ENCODE measurements at places on chromosomes 4 and X.

DNA sequence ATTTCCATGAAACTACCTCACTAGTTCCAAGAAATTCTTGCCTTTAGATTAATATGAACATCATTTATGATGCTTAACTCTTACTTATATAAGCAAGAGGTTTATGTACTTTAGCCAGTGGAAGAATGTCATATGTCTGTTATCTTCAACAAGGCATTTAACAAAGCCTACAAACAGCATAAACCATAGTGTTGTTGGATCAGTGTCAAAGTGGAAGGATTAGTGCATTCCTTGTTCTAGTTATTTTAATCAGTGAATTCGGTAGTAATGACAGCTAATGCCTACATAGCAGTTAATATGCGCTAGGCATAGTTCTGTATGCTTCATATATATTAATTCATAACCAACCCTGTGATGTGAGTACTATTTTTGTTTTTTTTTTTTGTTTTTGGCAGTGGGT is 3.1 kb downstream of the PI4K2B start:
- no peak for DNase-seq

GRCh38 chr4:14222377-14223029 is 595.0 kb upstream of the BOD1L1 start:
- DNase-seq = no peak

- no peak for DNase-seq
Measured at GRCh38 chr4:36304138-36304681, 22.8 kb downstream of the DTHD1 start.

- DNase-seq = no peak
Measured at GRCh38 chr4:110087070-110087708, 111.2 kb downstream of the ELOVL6 start.

DNA sequence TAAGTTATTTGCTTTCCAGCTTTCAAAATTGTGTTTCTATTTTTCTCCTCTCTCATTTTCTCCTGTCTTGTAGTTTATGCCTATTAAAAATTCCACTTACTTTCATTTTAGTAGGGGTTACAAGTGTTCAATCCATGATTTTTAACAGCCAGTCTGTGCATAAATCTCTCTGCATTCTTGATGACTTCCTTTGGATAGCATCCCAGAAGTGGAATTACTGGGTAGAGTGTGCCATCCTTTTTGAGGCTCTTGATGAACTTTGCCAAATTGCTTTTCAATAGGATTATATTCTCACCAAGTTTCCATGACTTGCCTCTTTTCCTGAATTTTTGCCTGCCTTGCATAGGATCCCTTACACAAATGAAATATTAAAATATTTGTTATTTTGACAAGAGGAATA is 58.5 kb downstream of the DIPK2B start:
- no peak for DNase-seq

DNA sequence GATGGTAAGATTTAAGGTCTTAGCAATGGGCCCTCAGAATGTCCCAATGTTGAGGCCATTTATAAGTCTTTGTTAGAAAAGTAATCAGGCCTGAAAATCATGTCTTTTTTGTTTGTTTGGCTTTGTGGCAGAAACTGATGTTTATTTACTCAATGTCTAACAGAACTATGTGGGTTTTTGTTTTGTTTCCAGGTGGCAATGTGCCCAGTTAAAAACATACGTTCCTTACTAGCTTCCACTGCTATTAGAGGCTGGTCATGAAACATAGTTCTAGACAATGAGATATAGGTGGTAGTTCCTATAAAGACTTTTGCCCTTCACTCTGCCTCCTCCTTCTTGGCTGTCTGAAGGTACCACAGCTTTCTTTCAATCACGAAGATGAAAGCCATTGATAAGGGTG is 108.8 kb downstream of the C4orf51 start:
- no peak for DNase-seq

GRCh38 chr4:155891058-155891457 is 12.4 kb upstream of the TDO2 start:
- DNase-seq = no peak

DNA sequence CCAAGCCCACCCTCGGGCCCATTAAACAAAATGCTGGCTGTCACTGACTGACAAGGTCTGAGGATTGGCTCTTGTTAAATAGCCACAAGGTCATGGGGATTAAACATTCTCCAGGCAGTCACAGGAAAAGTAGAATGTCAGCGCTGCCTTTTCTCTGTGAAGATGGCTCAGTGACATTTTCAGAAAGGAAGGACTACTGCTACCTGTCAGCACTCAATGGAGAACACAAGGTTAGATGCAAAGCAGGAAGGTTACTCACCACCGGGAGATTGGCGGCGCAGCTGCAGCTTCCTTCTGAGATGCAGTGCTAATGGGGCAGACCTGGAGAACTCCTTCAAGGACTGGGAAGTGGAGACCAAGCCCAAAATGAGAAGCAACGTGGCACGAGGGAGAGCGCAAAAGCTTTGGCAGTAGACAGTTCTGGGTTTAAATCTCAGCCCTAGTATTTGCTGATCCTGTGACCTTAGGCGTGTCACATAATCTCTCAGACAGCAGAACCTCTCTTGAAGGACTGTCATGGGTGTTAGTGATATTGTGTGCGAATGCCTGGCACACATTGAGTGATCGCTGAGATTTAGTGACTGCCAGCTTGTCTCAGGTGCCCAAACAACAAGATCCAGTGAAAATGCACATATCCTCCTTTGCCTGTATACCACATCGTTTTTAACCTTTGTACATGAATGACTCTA is 213.1 kb upstream of the BOD1L1 start:
- DNase-seq = no peak

- DNase-seq = no peak
Measured at GRCh38 chr4:82678051-82678450, 116.3 kb upstream of the TMEM150C start.

DNA sequence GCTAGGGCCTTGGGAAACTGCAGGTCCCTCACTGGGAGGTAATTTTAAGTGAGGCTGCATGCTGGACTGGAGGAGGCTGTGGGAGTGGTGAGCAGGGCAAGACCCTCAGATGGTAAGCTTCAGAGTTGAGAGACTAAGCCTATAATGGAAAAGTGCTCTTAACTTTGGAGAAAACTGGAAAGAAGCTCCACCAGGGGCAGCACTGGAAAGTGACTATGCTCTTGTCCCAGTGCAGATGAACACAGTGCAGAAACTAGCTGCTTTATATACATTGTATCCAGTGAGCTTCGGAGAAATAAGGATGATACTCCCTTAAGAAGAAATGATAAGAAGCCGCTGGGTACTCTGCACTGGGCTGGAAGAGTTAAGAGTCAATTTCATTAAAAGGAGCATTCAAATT is 3.2 kb upstream of the MAGEB2 start:
- DNase-seq = no peak

DNA sequence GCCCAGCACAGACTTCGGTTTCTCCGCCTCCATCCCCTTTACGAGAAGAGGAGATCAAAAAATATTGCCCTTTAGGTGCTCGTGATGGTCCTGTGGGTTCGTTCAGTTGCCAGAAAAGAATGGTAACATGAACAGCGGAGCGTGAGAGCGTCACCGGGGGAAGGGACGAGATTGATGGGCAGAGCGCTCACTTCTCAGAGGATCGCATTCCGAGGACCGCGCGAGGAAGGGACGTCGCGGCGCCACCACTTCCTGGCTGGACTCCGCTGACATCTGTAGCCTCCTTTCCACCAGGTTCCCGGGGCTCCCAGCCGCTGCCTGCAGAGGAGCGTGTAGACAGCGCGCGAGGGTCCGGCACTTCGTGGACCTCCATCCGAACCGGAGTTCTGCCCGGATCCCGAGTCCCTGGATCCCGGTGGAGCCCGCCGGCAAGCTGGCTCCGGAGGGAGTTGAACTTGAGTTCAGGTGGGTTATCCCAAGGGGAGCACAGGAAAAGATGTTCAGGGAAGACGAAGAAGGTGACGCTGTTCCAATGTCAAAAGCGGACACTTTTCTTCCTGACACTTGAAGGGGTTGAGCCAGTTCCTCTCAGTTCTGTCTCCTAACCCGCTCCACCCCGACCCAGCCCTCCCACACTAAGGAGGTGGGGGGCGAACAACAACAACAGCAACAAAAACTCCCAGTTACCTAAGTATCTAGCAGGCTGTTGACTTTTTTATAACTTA is 484 bp downstream of the GALNTL6 start:
- DNase-seq = no peak

DNA sequence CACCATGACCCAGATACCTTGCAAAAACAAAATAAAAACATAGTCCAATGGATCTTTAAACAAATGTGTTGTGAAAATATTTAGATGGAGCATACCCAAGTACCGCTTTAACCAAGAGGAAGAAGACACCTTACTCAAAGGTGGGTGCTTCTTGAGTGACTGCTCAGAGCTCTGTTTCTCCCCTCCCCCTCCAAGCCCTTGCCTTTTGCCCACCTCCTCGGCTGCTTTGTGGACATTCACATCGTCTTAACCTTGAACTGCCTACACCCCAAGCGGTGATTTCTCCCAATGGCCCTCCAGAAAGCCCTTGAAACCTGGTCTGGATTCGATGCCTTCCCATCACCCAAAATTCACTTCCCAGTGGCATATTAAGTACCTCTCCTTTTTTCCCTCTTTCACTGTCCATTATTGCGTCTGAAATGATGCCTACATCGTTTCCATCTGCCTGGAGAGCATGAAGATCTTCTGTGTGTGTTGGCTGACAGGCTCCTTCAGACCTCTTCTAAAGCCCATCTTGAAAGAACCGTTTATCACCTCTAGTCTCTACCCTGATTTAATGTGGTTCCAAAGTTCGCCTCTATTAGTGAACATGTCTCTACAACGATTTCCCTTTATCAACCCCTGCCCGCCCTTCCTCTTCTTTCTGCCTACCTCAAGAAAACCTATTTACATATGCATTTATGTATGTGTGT is 968 bp downstream of the GPRIN3 start:
- no peak for DNase-seq

- DNase-seq = no peak
Measured at GRCh38 chr4:1187182-1187581, 14.8 kb upstream of the SPON2 start.

GRCh38 chr4:153243468-153243867 is 39.2 kb downstream of the TRIM2 start:
- DNase-seq = no peak

GRCh38 chrX:152530967-152531366 is 79.9 kb upstream of the GABRA3 start:
- DNase-seq = no peak

GRCh38 chrX:47172549-47172948 is 21.1 kb upstream of the UBA1 start:
- no peak for DNase-seq

- no peak for DNase-seq
Measured at GRCh38 chr4:26493461-26493860, 3.2 kb upstream of the CCKAR start.

GRCh38 chrX:150574559-150575418 is 6.4 kb downstream of the MTM1 start:
- DNase-seq = no peak

DNA sequence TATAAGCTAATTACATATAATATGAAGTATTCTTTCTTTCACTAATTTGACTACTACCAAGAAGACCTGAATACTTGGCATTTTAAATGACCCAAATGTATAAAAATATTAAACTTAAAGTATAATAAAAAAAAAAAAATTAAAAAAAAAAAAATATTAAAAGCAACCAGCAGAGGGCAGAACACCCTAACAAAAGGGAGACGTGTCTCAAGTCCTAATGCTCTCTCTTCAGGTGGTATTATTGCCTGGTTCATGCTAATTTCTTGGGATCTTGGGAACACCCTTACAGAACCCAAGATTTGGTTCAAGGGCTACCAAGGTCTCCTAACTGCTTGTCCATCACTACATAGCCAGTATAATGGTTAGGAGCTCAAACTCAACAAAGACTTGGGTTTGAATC is 754.8 kb downstream of the RAB28 start:
- no peak for DNase-seq

GRCh38 chr4:118931786-118932185 is 43.1 kb downstream of the SYNPO2 start:
- DNase-seq = no peak

DNA sequence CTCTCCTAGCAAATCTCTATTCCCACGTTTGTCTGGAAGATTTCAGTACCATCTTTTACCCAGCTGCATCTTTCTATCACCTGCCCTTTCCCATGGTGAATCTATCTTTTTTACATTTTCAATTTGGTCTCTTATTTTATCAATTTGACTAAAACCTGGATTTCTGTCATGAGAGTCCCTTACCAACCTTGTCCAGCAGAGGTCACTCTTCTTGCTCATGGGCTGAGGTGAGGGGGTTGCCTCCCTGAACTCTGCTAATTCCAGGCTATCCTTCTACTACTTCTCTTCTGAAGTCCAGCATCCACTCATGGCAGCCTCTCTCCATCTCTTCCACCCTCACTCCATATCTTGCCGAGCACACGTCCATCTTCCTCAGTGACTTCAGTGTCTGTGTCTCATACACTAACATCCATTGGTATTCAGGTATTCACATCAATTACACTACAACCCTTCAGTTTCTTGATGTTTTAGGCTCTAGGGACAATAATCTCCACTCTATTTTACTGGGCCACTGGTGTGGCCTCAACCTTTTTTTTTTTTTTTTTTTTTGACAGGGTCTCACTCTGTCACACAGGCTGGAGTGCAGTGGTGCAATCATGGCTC is 17.8 kb upstream of the ZNF827 start:
- no peak for DNase-seq

DNA sequence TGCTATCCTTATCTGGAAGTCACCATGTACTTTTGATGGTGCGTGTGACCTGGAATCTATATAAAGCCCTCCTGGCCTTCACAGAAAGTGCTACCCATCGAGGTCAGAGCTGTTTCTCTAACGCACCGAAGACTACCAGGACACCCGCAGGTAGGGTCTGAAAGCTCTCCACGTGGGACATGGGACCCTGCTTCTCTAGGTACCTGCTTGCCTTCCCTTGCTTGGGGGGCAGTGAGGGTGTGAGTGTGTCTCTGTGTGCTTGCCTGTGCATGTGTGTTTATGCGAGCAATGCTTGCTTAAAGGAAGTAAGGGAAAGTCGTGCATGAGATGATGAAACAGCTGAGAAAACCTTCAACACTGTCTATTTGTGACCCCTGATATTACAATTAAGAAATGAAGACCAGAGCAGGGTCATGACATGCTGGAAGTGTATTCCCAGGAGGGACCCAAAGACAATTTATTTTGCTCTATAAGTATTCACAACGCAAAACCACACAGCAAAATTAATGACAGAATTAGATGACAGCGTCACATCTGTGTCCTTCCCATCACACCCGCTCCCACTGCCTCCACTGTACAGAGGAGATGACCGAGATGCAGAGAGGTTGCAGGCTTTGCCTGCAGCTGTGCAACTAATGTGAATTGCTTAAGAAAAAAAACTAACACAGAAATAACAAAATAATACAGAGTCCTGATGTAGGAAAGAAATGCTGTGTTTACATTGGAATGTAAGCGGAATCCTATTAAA is 76.4 kb upstream of the HELT start:
- DNase-seq = no peak

GRCh38 chr4:16079046-16079445 is 4.8 kb downstream of the PROM1 start:
- DNase-seq = no peak

DNA sequence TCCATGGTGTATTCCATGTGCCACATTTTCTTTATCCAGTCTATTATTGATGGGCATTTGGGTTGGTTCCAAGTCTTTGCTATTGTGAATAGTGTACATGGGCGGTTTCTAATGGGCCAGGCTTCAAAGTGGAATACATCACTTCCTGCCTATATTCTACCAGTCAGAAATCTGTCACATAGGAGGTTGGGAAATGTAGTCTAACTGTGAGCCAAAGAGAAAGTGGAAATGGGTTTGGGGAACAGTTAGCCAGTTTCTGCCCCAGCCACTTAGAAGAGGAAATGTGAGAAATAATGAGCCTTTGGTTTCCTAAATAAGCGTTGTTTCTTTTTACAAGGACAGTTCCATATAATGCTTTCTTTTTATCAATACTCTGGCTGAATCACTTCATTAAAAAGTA is 85.1 kb upstream of the AP1S2 start:
- DNase-seq = no peak

- no peak for DNase-seq
Measured at GRCh38 chr4:6277935-6278800, 8.5 kb downstream of the WFS1 start.
